ENCODE measurements at places on chromosomes 3 and 15.

- peak; percentile 92 for DNase-seq
Observed at GRCh38 chr3:10189557-10190354, 25.0 kb downstream of the IRAK2 start.

- DNase-seq: no peak
Observed at GRCh38 chr3:28347374-28348264, 902 bp upstream of the ZCWPW2 start.

DNA sequence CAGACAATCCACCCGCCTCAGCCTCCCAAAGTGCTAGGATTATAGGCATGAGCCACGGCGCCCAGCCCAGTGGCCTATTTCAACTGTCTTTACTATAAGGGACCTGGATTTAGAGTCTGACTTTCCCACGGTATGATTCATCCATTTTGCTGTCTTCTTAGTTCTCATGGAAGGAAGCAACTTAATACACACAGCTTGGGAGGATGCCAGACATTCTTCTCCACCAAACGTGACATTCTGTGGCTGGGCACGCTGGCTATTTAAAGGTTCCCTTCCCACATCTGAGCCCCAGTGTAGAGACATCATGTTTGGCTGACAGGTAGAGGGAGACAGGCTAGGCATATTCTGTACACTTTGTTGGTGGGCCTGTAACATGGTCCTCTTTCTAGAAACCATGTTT, 26.2 kb downstream of the FAM43A start:
- peak; percentile 51 for DNase-seq

GRCh38 chr3:86624192-86624591, 366.8 kb downstream of the VGLL3 start:
- DNase-seq: no peak

- DNase-seq: peak; percentile 88
Observed at GRCh38 chr15:57306161-57306943, 70.0 kb upstream of the CGNL1 start.

- DNase-seq: no peak
Observed at GRCh38 chr3:73214846-73215245, 153.4 kb downstream of the EBLN2 start.

GRCh38 chr3:24505691-24506550, 11.3 kb upstream of the THRB start:
- DNase-seq: no peak

- no peak for DNase-seq
Observed at GRCh38 chr3:33645060-33645647, 72.9 kb downstream of the CLASP2 start.

DNA sequence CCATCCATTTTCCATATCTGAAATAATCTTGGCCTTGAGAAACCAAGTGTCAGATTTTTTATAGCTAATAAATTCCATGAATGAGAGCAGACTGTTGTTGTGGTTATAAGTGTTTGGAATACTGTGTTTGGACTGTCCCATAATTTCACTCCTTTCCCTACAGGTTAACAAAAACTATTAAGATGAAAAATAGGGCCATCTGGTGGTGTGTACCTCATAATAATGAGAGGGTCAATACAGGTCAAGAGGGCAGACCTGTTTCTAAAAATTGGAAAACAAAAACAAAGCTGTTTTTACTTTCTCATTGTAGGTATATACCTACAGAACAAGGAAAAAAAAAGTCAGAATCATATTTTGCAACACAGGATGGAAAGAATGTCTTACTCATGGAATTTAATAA, 553.8 kb upstream of the SGO1 start:
- DNase-seq: no peak

DNA sequence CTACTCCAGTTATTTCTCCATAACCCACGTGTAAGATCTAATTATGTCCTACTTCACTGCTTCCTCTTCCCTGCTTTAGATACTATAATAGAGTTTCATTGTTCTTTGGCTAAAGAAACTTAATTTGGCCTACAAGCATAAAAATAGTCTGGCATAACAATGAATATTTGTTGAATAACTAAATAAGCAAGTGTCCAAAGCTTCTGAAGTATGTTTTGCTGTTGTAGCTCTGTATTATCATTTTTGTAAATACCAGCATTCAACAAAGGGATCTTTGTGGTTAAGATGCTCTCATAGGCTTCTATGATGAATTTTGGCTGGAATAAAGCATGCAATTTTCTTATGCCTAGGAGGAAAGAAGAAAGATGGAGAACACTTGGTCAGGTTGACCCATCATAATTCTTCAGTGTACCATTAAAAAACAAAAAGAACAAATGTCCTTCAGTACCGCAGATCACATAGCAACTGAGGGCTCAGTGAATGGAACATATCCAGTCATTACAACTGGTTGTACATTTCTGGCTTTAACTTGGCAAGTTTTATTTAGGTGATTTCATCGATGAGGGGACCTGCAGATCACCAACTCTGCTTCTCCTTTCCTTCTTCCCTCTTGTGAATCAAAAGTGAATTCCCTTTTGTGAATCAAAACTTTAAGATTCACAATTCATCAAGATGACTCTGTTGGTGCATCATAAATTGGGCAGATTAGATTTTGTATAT, 465.9 kb upstream of the TGFBR2 start:
- DNase-seq: no peak

DNA sequence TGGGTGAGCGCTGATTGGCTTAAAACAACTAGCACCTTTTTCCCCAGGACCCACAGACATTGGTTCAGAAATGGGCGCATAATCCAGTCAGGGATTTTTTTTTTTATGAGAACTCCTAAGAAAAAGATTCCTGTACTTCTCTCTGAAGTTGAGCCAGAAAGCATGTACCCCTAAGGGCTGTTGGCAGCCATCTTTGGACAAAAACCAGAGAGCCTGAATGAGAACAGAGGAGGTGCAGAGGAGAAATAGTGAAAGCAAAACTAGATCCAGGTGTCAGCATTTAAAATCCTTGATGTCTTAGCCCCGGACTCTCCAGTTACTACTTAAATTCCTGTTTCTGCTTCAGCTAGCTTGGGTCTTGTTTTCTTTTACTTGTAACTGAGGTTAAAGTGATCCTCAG, 1.9 kb upstream of the SLC27A2 start:
- DNase-seq: no peak
